ENCODE measurements at places on chromosomes 13 and 19.
A peak's percentile ranks its signal among the peaks of the same experiment; 100 is the strongest.

DNA sequence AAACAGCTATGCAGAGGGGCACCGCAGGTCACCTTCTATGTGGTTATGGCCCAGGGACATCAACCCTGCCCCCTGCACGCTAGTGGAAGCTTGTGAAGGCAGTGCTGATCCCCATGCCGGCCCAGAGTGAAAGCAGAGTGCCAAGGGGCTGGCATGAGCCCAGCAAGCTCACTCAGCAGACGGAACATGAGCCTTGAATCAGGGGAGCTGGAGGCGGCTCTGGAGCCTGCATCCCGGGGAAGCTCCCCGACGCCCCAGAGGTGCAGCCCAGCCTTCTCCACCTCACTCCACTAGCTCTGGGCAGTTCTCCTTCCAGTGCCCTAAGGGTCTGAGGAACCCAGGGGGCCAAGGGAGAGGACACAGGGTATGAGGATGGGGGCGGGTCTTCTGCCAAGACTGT is 19.0 kb upstream of the ISYNA1 start:
- DNase-seq, result no peak

DNA sequence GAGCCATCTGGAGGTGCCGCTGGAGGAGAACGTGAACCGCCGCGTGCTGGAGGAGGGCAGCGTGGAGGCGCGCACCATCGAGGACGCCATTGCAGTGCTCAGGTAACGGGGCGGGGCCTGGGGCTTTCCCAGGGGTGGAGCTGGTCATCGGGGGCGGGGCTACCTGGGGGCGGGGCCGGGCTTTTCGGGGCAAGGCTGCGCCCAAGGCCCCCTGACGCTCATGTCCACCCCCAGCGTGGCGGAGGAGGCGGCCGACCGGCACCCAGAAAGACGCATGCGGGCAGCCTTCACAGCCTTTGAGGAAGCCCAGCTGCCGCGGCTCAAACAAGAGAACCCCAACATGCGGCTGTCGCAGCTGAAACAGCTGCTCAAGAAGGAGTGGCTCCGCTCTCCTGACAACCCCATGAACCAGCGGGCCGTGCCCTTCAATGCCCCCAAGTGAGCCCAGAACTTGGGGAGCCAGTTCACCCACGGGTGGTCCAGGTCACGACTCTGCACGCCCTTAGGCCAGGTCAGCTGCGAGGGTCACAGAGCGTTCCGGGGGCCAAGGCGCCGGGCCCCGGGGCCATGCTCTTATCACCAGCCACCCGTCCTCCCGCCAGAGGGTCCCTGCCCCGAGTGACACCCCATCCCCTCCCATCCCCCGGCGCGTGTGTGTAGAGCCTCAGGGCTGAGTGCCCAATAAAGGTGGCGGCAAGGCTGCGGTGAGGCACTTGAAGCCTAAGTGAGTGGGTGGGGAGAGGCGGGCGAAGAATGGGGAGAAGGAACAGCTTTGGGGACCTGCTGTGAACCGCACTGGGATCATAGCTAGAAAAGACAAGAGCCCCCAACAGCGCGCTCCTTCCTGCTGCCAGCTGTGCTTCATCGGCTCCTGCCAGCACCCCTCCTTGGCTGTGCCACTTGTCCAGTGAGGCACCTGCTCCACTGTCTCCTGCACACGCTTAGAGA is 10.7 kb downstream of the CCDC124 start:
- no peak for DNase-seq

GRCh38 chr13:73998631-73999030 is 135.6 kb downstream of the KLF12 start:
- DNase-seq, result peak; percentile 31

- no peak for DNase-seq
Observed at GRCh38 chr19:10291554-10292205, 1.9 kb downstream of the ICAM5 start.

DNA sequence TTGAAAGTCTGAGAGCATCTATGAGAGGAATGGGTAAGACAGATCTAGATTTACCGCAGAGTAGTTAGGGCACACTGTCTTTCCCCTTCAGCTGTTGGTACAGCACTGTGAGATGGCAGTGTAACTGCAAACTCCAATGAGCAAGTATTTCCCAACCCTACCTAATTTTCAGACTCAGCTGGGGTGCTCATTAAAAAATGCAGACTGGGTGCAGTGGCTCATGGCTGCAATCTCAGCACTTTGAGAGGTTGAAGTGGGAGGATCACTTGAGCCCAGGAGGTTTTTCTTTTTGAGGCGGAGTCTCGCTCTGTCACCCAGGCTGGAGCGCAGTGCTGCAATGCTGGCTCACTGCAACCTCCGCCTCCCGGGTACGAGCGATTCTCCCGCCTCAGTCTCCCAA is 12.6 kb downstream of the QPCTL start:
- DNase-seq, result no peak

GRCh38 chr13:41654796-41655195 is 197.4 kb downstream of the RGCC start:
- DNase-seq, result no peak

- DNase-seq, result no peak
Observed at GRCh38 chr19:44672226-44672625, 944 bp downstream of the CEACAM19 start.

- DNase-seq, result no peak
Observed at GRCh38 chr19:11401808-11402543, 17.1 kb downstream of the RGL3 start.

DNA sequence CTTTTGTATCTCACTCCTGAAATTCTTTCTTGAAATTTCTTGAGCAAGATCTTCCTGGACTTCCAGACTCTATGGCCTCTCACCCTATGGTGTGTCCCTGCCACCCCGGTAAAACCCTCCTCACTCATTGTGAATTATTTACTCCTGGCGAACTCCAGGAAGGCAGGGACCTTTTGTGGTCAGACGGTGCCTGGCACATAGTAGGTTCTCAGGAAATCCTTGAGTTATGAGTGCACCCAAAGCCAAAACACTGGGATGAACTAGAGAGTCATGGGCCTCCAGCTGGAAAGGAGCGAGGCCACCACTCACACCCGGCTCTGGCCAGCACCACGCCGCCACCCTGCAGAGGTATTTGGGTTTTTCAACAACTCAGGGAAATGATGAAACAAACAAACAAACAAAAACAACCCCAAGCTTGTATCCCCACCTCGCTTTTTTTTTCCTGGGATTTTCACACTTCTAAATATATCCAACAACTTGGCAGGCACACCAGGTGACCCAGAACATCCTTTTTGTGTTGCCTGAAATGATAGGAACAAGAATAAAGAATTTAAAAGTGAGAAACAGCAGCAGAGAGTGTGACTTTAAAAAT is 11.2 kb downstream of the HPN start:
- no peak for DNase-seq

DNA sequence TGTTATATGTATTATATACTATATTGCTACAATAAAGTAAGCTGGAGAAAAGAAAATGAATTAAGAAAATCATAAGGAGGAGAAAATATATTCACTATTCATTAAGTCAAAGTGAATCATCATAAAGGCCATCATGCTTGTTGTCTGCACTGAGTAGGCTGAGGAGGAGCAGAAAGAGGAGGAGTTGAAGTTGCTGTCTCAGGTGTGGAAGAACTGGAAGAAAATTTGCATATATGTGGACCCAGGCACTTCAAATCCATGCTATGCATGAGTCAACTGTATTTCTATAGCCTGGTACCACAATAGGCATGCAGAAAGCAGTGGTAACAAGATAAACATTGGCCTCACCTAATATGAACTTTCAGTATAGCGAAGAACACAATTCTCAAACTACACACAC is 135.9 kb upstream of the SGCG start:
- DNase-seq, result no peak

All from CD4-positive, alpha-beta T cell treated with Interleukin-4 for 4 hours (primary cell).